ENCODE measurements at places on chromosomes 7 and 10.

- no peak for DNase-seq
Observed at GRCh38 chr10:65847436-65848230, 1078.2 kb upstream of the LRRTM3 start.

GRCh38 chr7:47100817-47101435 lies 481.0 kb downstream of the TNS3 start:
- peak; percentile 72 for DNase-seq

DNA sequence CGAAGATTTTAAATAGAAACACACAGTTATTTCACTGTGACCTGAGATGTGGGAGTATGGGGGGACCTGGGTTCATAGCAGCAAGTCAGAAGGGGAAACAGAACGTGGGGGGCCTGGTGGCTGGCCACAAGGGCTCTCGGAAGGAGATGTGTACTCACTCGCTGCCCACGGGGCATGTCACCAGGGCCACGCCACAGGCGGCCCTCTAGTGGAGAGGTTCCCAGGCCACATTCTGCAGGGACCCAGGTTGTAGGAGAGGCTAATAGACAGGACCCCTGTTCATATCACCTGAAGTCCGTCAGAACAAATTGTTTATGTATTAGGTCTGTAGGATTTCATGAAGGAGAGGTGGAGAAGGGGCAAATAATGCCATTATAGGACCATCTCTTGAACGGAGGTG lies 25.1 kb upstream of the SVOPL start:
- no peak for DNase-seq

DNA sequence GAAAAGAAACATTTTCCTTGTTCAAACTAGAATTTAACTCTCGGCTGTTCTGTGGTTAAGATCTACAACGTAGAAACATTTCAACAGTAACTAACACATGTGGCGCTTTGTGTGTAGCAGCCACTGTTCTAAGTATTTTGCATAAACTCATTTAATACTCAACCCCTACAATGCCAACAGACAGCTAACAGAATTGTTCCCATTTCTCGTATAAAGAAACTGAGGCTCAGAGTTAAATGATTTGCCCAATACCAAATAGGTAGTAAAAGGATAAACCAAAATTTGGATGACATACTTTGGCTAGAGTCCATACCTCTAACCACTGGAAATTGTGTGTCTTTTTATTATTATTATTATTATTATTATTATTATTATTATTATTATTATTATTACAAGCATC lies 72.5 kb upstream of the LRRN3 start:
- no peak for DNase-seq

DNA sequence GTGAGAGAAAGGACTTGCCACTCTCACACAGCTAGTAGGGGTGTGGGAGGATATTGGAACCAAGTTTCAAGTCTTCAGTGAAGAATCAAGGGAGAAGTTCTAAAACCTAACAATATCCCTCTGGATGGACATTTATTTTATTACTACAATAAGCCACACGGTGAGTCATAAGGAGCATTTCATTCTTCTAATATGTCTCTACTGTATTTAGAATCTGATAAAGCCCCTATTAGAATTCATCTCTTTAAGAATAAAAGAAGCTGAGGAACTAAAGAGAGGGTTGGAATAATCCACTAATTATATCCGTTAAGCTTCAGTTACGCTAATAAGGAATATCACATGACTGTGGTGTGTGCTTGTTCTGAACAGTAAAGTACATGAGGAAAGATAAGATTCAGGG lies 40.9 kb upstream of the ATRNL1 start:
- DNase-seq = peak; percentile 8

- DNase-seq = no peak
Observed at GRCh38 chr7:8278183-8278582, 16.2 kb upstream of the ICA1 start.

- DNase-seq = no peak
Observed at GRCh38 chr7:54874804-54875203, 115.8 kb upstream of the SEC61G start.

DNA sequence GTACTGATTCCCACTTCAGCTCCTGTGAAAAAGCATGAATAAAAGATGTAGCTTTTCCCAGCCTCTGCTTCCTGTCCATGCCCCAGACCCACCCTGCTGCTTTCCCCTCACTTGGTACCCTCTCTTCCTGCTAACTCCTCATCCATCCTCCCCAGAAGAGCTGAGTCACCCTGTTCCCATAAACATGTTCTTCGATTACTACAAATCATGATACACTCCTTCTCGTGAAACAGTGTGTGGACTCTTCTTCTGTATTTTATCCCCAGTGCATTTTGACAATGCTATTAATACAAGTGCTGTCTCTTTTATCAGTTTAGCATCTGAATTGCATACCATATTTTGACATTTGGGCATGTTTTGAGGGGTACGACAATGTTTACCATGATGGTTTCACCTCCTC lies 45.8 kb upstream of the SORBS1 start:
- DNase-seq = no peak

DNA sequence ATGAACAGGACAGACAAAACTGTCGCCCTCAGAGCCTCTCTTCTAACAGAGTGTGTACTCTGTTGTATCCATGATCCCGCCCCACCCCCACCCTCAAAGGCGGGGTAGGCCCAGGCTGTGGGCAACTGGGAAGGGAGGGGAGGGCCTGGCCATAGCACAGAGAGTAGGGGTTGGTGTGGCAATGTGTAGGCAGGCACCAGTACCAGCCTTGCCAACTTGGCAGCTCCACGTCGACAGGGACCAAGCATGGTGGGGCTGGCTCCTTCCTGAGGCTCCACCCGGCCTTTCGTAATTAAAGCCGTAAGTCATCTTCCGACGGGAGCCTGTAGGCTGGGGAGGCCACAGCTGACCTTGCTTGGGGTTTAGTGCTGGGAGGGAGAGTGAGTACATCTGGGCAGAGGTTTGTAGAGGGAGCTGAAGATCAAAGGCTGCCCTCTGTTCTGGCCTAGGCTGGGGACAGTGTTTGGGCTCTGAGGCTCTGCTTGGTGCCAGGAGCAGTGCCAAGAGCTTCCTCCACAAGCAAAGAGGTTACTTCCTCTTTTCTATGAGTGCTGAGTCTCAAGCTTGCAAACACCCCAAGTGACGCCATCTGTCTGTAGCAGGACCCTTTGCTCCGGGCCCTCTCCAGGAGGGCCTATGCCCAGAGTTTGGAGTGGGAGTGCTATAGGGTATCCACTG lies 121.6 kb downstream of the C10orf105 start:
- no peak for DNase-seq
